ENCODE measurements at places on chromosomes 6 and 20. TPM values are rescaled to one million over a fixed set of nuclear protein-coding genes. Genes with fewer than 3 reads are reported as not detected.

DNA sequence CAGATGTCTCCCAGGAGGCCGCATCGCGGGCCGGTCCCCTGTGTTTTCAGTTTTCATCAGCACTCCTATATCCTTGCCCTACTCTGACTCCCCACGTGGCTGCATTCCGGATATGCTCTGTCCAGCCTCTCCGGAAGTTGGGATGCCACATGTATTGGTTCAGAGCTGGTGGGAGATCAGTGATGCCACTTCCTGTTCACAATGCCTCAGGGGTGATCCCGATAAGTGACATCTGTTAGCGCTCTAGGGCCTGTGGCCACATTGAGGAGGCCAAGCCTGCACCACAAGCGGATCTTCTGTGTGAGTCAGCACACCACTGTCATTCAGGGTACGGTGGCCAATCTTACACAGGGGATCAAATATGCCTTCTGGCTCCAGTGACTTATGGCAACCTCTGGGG, 57.8 kb downstream of the PPP1R3G start:
- no peaks in the 10 kb centered on the region for H3K27me3 ChIP-seq
- no peaks in the 10 kb centered on the region for H3K4me1 ChIP-seq
- no peak overlapping the region for H3K27ac ChIP-seq
- H3K36me3 ChIP-seq, result no peaks in the 10 kb centered on the region
- no peak for DNase-seq

- no peak for DNase-seq
- H3K36me3 ChIP-seq, result no peaks in the 10 kb centered on the region
- H3K27ac ChIP-seq, result no peak overlapping the region
- H3K27me3 ChIP-seq, result no peaks in the 10 kb centered on the region
These were observed 577.7 kb downstream of the HAO1 start for GRCh38 chr20:7362601-7363000.

DNA sequence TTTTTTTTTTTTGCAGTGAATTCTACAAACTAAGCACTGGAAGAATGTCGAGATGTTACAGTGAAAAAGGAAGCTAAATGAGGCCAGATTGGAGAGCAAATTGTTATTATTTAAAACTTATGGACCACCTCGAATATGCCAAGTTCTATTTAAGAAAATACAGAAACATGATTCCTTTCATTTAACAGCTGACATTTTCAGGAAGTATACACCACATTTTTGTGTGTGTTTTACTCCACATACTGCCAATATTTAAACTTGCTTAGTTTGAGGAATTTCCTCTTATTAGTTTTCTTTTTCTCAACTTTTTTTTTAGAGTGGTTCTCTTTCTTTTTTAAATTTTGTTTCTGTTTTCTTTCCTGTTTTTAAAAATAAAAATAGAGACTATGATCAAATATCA, 37.0 kb upstream of the GCLC start:
- peaks cover 3% of the 10 kb centered on the region for H3K4me1 ChIP-seq
- H3K36me3 ChIP-seq, result no peaks in the 10 kb centered on the region
- no peak for DNase-seq
- H3K27ac ChIP-seq, result no peak overlapping the region
- no peak overlapping the region for H3K4me3 ChIP-seq

Gene CDH22
- 0.33 TPM for total RNA-seq

Gene PSORS1C2
- not detected for total RNA-seq

Gene ZNF334
- total RNA-seq, result 16.1 TPM

Gene SLC4A11
- 1.8 TPM for total RNA-seq

Data from ovary (tissue), 10 donors.